ENCODE measurements at places on chromosomes 2 and 18.

DNA sequence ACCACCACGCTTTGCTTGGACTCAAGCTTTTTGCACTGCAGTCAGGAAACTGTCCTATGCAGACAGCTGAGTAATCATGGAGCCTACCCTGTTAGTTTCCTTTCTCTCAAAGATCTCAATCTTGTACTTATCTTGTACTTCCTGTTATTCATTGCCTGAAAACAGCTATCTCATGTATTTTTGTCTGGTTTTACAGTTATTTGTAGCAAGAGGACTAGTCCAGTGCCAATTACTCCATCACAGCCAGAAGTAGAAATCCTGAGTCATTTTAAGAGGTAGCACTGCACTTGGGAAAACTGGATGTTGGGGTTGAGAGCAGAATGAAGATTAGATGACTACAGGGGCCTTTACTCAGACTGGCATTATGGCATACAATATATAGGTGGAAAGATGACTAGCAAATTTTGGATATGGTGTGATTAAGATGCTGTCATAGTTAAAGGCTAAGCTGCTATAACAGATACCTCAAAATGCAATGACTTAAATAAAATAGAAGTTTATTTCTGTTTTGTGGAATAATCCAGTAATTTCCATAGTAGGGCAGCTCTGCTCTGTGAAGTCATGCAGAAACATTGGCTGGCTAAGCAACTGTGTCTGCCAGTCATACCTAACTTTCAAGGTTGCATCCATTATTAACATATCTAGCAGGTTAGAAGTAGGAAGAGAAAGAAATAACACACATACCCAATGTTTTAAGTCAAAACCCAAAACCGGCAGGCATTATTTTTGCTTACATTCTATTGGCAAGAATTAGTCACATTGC, 21.1 kb upstream of the CHMP3 start:
- H3K27me3 ChIP-seq: peaks cover 10% of the 10 kb centered on the region
- H3K4me1 ChIP-seq: no peaks in the 10 kb centered on the region
- H3K36me3 ChIP-seq: no peaks in the 10 kb centered on the region
- no peak for DNase-seq

DNA sequence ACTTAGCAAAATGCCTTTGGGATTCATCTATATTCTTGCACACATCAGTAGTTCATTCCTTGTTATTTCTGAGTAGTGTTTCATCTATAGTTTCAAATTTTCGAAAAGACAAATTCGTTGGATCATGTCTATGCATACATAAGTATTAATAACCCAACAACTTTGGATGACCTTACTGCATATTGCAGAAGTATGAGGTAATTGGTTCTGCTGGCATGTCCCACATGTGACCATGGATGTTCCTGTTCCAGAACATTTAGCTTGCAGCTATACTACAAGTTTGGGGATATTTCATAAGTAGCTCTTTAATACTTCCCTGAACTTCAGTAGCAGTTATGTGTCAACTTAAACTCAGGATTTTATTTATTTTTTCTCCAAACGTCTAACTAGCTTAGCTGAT, 44.9 kb downstream of the APLF start:
- H3K27me3 ChIP-seq: no peaks in the 10 kb centered on the region
- H3K27ac ChIP-seq: no peak overlapping the region
- peaks cover 6% of the 10 kb centered on the region for H3K36me3 ChIP-seq
- no peak for DNase-seq
- H3K4me1 ChIP-seq: no peaks in the 10 kb centered on the region
- no peak overlapping the region for H3K4me3 ChIP-seq

DNA sequence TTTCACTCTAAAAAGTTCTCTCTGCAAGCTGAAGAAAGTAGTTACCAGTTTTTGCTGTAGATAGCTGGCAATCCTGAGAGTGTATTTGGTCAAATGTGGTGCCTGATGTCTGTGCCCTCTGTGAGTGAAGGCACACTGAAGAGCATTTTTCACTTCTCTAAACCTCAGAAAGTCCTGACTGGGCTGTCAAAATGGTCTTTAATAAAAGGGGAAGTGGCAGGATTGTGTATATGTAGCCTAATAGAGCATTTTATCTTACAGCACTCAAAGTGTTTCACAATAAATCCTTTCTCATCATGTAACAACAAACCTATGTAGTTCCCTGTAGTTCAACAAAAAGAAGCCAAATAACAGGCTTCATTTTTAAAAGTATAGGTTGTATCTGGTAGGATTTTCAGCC, 1552.3 kb upstream of the SLC39A10 start:
- no peak overlapping the region for H3K27ac ChIP-seq
- no peaks in the 10 kb centered on the region for H3K4me1 ChIP-seq
- no peak for DNase-seq
- H3K4me3 ChIP-seq: no peak overlapping the region
- no peaks in the 10 kb centered on the region for H3K27me3 ChIP-seq

DNA sequence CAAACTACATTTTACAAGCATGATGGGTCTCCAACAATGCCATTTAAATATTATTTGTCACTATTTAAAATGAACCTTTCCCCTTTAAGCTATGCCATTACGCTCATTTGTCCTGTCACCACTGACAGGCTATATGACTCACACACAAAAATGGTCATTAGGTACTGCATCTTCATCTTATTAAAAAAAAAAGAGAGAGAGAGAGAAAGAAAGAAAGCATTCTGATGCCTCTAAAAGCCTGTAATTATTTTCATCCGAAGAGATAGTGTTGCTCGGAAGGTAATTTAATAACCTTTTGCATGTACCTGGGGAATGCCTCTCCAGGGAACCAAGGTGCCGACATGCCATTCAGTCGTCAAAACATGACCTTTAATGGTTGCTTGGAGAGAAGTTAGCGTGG, 226.7 kb downstream of the ARHGAP15 start:
- no peaks in the 10 kb centered on the region for H3K27me3 ChIP-seq
- no peak overlapping the region for H3K27ac ChIP-seq
- H3K36me3 ChIP-seq: peaks cover 5% of the 10 kb centered on the region
- no peak overlapping the region for H3K4me3 ChIP-seq
- H3K4me1 ChIP-seq: peaks cover 9% of the 10 kb centered on the region

DNA sequence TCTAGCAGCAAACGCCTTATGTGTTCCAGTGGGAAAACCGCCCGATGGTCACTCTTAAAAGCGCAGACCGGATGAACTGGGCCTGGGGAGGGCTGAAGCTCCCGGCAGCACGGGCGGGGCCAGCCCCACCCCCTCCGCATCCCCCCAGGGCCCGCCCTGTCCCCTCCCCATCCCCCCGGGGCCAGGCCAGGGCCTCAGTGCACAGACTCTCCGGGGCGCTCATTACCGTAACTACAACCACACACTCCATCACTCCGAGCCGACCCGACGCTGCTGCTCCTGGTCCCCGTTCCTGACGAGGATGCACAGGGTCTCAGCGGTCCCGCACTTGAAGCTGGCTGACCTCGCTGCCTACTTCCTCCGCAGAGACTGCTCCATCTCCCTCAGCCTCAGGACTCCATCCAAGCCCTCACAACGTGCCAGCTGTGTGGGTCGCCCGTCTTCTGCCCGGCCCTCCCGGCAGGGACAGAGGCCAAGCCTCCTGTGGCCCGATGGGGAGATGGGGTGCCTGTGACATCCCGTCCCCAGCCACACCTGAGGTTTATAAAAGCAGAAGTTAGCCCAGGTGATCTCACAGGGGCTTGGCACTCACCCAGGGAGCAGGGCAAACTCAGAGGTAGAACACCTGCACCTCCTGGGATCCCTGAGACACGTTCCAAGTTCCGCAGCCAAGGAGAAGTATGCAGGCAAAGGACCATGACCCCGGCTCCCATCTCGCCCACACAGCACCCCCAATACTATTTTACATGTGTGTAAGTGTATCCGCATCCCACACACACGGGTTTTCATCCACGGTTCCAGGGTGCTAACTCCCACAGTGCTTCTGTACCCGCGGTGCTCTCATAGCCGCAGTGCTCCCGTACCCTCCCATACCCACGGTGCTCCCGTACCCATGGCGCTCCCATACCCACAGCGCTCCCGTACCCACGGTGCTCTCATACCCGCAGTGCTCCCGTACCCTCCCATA, 36.0 kb downstream of the SLC66A2 start:
- peaks cover 17% of the 10 kb centered on the region for H3K36me3 ChIP-seq
- peaks cover 3% of the 10 kb centered on the region for H3K4me1 ChIP-seq
- H3K27ac ChIP-seq: no peak overlapping the region

Data from immature natural killer cell (primary cell).